ENCODE measurements at places on chromosomes 3 and 15.
A peak's percentile ranks its signal among the peaks of the same experiment; 100 is the strongest.

DNA sequence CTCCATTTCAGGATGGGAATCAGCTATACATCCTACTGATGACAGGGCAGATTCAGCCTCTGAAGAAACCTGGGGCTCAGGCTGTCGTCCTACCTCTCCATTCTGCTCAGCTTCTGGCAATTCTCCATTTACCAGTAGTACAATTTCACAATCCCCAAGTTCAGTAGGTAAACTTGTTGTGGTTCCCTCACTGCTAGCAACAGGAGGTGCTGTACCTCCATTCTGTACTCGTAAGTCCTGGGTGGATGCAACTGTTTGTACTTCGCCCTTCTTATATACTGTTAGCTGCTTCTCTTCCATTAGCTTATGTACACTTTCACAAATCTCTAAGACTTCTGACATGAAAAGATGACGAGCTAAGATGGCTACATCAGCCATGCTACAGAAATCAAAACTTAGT is 11.6 kb downstream of the ZBTB11 start:
- no peak overlapping the region for H3K4me3 ChIP-seq
- H3K27ac ChIP-seq, result no peak overlapping the region
- H3K27me3 ChIP-seq, result no peaks in the 10 kb centered on the region
- peaks cover 29% of the 10 kb centered on the region for H3K36me3 ChIP-seq

GRCh38 chr15:50259276-50259675 is 6.2 kb downstream of the HDC start:
- no peaks in the 10 kb centered on the region for H3K27me3 ChIP-seq
- H3K27ac ChIP-seq, result peak overlapping the region; percentile 68
- no peak overlapping the region for H3K4me3 ChIP-seq
- no peak for DNase-seq
- H3K36me3 ChIP-seq, result no peaks in the 10 kb centered on the region

DNA sequence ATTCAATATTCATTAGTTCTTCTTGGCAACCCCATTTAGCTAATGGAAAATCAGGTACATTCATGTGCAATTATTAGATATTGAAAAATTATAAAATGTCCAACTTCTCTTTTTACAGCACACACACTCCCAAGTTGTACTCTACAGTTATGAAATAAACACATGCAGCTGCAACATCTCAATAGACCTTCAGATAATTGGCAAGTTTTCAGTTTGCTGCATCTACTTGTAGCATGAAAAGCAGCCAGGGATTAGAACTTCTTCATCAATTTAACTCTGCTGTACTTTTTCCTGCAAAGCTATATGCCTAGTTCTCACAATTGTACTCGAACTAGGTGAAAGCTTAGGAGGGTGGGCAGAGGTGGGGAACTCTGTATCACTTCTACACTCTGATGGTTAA is 46.6 kb upstream of the FHIT start:
- H3K27me3 ChIP-seq, result no peaks in the 10 kb centered on the region
- H3K4me1 ChIP-seq, result no peaks in the 10 kb centered on the region
- H3K36me3 ChIP-seq, result no peaks in the 10 kb centered on the region
- H3K4me3 ChIP-seq, result no peak overlapping the region

GRCh38 chr15:74548241-74548640 is 7.2 kb downstream of the ARID3B start:
- H3K36me3 ChIP-seq, result peaks cover 20% of the 10 kb centered on the region
- no peak for DNase-seq
- H3K27ac ChIP-seq, result no peak overlapping the region
- no peak overlapping the region for H3K4me3 ChIP-seq
- H3K27me3 ChIP-seq, result no peaks in the 10 kb centered on the region

DNA sequence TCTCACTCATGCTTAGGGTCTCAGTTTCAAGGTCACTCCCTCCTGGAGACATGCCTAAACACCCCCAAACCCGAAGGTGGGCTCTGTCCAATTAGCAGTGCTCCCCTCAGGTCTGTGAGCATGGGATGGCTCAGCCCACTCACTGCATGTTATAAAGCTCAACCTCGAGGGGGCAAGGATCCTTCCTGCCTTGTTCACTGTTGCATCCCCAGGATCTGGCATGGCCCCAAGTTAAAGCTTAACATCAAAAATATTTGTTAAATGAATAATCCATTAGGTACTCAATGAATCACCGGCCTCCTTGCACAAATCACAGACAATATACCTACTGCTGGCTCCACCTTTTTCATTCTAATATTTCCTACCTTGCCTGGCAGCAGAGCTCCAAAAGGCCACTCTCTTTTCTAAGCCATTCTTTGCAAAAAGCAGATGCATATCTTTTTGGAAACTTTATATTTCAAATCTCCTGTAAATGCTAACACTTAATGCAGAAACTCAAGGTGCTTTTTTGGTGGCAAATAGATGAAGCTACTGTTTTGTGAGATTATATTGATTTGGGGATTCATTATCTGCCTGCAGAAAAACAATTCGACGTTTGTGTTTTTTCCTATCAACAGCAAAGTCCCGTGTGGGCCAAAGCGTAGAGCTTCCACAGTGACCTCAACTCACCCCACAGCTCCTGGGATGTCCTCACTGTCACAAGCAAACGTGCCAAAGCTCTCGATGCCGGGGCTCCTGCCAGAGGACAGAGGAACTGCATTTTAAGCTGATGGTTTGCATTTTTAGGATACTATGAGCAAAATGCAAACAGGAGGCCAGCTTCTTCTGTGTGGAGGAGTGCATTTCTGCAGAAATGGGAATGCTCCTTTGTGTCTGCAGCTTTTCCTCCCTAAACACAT is 35.4 kb downstream of the PCOLCE2 start:
- H3K4me1 ChIP-seq, result no peaks in the 10 kb centered on the region
- no peak overlapping the region for H3K4me3 ChIP-seq
- H3K36me3 ChIP-seq, result no peaks in the 10 kb centered on the region
- no peak overlapping the region for H3K27ac ChIP-seq
- no peaks in the 10 kb centered on the region for H3K27me3 ChIP-seq

- no peaks in the 10 kb centered on the region for H3K4me1 ChIP-seq
- H3K36me3 ChIP-seq, result no peaks in the 10 kb centered on the region
- H3K27me3 ChIP-seq, result no peaks in the 10 kb centered on the region
- no peak overlapping the region for H3K27ac ChIP-seq
- no peak for DNase-seq
These were observed 21.8 kb downstream of the RBPMS2 start for GRCh38 chr15:64753480-64754185.

- no peaks in the 10 kb centered on the region for H3K27me3 ChIP-seq
- H3K36me3 ChIP-seq, result no peaks in the 10 kb centered on the region
- no peak overlapping the region for H3K4me3 ChIP-seq
These were observed 748.5 kb upstream of the CBLB start for GRCh38 chr3:106617276-106617675.

GRCh38 chr3:12229896-12230295 is 59.0 kb upstream of the PPARG start:
- no peak overlapping the region for H3K4me3 ChIP-seq
- H3K4me1 ChIP-seq, result no peaks in the 10 kb centered on the region
- no peaks in the 10 kb centered on the region for H3K36me3 ChIP-seq
- no peak for DNase-seq
- H3K27ac ChIP-seq, result no peak overlapping the region

- DNase-seq, result no peak
- H3K27ac ChIP-seq, result no peak overlapping the region
These were observed 447.4 kb downstream of the GABRB3 start for GRCh38 chr15:26325495-26325894.

- no peak overlapping the region for H3K4me3 ChIP-seq
- H3K36me3 ChIP-seq, result no peaks in the 10 kb centered on the region
- DNase-seq, result no peak
- no peaks in the 10 kb centered on the region for H3K27me3 ChIP-seq
- H3K27ac ChIP-seq, result no peak overlapping the region
These were observed 699.8 kb downstream of the NR2F2 start for GRCh38 chr15:97030251-97030650.

GRCh38 chr15:85088300-85088699 is 106.6 kb downstream of the PDE8A start:
- no peaks in the 10 kb centered on the region for H3K27me3 ChIP-seq
- peaks cover 6% of the 10 kb centered on the region for H3K36me3 ChIP-seq
- no peak overlapping the region for H3K27ac ChIP-seq
- DNase-seq, result no peak
- no peak overlapping the region for H3K4me3 ChIP-seq
